ENCODE measurements at places on chromosomes 5 and 9.

- DNase-seq, result no peak
These were observed 46.5 kb upstream of the GFPT2 start for GRCh38 chr5:180399401-180400215.

- DNase-seq, result peak; percentile 63
These were observed 583 bp downstream of the DIAPH1 start for GRCh38 chr5:141618030-141618803.

DNA sequence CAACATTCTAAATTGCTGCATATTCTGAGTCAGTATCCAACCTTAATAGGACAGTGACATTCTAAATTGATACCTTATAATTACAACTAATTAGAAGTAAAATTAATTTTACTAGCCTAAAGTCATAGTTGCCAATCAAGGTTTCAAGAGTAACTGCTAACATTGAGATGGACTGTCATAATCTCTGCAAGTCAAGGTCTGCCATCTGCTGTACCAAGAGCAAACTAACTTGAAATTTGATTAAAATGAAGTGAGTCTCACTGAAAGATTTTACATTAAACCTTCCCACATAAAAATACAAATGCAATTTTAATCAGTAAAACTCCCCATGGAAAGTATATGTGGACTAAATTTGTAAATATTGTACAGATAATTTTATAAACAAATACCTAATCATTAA, 235.3 kb downstream of the PRDM9 start:
- no peak for DNase-seq

GRCh38 chr5:93611976-93612854, 29.2 kb downstream of the NR2F1 start:
- DNase-seq, result no peak

- DNase-seq, result no peak
These were observed 53.3 kb upstream of the CTSL start for GRCh38 chr9:87672586-87672985.

DNA sequence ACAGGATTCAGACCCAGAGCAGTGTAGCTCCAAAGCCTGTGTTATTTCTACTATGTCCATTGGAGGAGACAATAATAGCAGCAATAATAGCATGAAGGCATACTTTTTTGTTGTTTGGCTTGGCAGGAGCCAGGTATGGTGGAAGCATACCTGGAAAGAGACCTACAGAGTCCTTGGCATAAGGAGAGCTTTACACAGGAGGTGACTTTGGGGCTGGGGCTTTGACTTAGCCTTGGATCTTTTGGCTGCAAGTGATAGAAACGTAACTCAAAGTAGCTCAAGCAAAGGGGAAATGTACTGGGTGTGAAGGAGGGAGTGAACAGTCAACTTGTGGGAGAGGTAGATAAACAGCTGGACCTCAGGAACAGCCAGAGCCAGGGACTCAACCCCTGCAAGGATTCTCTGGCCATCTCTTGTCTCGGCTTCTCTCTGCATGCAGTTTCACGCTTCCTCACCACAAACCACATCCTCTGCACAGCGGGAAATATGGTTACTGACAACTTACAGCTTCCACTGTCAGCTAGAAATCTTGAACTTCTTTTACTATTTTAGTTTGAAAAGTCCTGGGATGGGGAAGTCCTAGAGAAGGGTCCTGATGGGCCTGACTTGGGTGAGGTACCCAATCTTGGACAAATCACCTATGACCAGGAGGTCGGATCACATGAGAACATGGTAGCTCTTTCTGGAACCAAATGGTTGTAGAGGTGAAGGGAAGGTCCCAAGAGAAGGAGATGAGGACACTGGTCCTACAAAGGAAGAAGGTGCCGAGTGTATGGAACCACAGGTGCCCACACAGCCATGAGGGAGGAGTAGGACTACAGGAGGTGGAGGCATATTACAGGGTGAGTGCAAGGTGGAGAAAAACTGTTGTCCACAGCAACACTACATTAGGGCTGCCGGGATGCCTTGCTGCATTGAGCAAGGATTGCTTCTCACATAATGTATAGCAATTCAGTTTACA, 47.0 kb upstream of the TGFBR1 start:
- no peak for DNase-seq

- DNase-seq, result no peak
These were observed 42.2 kb upstream of the C5orf58 start for GRCh38 chr5:170190436-170191134.

DNA sequence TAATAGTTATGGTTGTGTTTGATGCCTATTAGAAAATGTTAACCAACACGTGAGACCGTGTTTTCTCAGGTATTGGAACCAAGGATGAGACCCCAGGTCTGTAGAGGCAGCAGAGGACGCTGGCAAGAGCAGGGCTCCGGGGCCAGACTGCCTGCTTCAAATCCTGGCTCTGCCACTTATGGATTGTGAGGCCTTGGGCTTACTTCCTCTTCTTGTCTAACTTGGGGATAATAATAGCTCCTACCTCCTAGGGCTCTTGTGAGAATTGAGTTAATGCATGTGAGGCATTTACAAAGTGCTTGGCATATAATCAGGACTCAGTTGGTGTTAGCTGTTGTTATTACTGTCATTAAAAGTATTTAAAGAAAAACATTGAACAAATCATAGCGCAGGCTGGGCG, 85.5 kb upstream of the PITX1 start:
- no peak for DNase-seq

DNA sequence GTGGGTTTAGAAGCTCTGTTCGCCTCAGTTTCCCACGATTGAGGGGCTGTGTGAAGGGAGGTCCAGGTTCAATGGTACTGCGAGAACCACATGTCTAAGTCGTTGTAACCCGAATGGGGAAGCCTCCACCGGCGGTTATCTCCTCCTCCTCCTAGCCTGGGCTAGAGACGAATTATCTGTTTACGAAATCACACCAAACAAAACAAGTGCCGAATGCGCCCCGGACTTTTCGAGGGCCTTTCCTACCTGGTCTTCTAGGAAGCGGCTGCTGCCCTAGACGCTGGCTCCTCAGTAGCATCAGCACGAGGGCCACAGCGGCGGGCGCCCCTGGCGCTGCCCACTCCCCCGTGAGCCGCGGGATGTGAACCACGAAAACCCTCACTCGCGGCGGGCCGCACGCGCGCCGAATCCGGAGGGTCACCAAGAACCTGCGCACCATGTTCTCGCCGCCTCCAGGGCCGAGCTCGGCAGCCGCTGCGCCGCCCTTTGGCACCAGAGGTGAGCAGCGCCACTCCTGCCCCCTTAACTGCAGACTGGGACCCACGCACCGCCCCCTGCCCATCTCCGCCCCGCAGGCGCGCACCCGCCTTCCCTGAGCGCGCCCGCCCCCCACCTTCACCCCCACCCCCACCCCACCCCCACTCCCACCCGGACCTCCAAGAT, at the start of gene CDKN2A:
Gene CDKN2A (minus strand): TSS at position 500 of the 663 bp plus-strand sequence.
- no peak for DNase-seq

DNA sequence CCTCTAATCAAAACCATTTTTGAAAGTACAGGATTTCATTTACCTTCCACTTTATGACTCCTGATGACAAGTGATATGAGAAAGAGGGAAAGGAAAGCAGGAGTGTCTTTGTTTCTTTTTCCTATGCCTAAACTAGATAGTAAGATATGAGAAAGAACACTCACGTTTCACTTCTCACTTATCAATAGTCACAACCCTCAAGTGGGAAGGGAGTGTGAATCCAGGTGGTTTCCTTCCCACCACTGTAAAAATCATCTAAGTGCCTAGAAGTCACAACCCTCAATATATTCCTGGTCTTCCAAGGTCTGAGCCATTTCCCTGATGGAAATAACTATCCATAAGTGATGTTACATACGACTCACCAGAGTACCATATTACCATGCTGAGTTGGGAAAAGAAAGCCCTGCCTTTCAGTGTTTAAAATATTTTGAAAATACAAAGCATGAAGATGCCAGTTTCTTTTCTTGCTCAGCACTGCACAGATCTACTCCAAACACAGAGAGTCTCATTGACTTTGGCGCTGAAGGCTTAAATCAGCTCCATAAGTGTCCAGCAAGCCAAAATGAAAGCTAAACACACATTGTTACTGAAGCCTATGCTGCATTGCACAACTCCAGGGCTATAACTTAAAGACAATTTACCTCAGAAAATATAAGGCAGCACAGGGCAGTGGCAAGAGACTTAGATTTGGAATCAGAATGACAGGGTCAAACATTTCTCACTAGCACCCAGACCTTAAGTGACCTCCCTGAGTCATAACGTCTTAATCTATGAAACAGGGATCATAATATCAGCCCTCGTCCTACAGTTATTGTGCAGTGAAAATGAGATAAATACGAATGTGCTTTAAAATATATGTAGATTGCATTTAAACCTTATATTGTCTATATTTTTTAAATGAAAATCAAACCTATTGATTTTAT, 301.2 kb downstream of the KIAA0825 start:
- DNase-seq, result no peak

DNA sequence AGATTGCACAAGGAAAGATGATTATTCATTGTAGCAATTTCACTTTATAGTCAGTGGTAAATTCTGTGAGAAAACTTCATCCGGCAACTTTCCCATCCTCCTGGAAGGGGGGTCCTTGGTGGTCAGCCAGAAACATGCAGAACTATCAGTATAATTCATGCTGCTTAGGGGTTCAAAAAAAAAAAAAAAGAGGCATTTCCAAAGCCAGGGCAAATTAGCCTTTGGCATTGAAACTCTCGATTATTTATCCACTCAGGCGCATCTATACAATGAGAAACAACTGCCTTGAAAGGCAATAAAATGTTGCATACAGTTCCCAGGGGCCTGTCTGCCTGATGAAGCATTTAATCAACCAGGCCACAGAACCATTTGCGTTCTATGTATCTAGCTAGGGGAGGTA, 263.3 kb downstream of the TMEM167A start:
- DNase-seq, result no peak

DNA sequence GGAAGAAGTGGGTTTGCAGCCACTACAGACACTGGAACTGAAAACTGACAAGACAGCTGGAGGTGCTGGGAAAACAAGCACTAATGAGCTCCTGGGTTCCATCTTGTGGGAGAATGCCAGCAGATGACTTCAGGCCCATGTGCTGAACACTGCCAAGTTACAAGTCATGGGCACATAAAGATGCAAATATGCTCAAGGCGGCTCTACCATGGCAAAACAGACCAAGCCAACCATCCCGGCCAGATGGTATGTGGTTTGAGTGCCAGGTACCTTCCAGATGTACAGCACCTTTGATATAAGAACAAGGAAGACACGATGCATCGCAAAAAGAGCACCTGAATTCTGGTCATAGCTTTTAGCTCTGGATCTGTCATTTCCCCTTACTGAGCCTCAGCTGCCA, 19.9 kb downstream of the TNFSF8 start:
- no peak for DNase-seq

DNA sequence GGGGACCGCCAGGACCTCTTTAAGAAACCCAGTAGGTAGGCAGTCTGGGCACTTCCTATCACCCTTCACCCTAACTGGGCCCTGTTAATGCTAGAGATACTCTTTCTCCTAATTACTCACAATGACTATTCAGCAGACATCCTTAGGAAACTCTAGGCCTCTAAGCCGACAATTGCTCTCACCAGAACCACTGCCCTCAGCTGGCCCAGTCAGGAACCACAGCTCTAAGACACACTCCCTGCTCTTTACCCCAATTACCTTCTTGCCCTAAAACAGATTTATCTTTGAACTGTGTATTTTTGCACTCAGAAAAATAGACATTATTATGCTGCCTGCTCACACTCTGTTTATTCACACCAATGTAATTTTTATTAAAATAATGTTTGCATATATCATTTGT, 432.6 kb upstream of the SLC30A5 start:
- DNase-seq, result peak; percentile 3

DNA sequence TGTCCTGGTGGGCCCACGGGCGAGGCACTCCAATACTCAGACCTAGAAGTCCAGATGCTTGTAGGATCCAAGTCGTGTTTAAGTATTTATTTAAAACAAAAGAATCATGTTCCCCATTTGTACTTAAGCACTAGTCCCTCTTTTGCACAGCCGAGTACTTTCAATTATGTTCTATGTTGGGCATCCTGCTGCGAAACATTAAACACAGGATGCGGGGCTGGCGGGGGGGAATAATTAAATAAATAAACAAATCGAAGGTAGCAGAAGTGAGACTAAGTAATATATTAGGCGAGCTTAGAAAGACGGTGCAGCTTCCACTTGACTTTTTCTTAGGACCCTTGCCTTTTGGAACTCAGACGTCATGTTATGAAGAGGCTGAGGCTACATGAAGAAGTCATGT, 1129.2 kb upstream of the ACO1 start:
- no peak for DNase-seq

DNA sequence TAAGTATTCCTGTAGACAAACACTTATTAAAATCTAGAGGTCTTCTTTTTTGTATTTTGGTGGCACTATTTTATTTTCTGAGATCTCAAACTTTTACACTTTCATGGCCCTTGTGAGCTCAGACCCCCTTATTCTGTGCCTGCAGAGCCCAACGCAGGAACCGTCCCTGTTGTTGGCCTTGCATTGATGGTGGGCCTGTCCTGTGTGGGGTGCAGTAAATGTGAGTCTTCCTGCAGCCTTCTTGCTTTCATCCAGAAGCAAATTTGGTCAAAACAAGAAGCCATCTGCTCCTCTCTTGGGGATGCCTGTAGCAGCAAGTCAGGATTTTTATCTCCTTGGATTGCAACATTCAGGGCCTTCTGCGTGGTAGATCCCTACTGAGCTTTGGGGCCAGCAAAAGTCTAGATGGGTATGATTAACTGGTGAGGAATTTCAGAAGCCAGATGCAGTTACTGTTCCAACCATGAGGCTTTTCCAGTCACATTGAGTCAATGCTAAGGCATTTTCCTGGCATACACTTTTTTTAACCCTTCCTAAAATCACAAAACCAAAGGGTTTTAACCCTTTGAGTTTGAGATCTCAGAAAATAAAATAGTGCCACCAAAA, 31.7 kb downstream of the BASP1 start:
- DNase-seq, result no peak

GRCh38 chr5:77743181-77743580, 33.0 kb downstream of the TBCA start:
- DNase-seq, result no peak

DNA sequence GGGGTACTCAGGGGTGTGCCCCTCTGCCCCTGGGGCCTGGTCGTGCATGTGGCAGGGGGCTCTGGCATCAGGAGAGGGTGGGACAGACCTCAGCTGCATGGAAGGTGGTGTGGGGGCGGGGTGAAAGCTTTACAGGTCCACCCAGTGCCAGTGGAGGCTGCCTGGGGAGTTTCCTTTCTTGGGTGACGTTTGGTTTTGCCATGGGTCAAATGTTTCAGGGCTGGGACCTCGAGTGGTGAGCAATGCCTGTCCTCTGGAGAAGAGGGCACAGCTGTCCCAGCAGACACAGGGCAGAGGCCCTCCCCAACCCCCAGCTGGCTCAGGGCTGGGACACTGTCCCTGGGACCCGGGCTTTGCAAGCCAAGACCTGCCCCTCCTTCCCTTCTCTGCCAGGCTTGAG, 3.6 kb downstream of the RXRA start:
- no peak for DNase-seq

GRCh38 chr5:93654676-93655075, 71.7 kb downstream of the NR2F1 start:
- no peak for DNase-seq

DNA sequence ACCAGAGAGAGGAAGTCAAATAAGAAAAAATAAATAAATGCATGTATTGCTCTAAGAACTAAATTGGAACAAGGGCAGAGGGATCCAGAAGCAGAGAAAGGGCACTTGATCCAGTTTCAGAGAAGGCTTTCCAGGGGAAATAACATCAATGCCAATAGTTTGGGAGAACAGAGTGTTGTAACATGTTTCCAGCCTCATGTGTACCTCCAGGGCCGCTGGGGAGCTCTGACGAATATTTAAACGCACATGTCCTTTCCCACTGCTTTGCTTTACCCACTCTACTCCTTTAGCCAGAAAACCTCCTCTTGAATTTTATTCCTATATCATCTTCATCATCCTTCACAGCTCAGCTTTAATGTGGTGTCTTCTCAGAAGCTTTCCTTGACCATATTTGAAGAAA, 233.7 kb downstream of the ENC1 start:
- DNase-seq, result no peak

All from HepG2 (cell line).